ENCODE measurements at places on chromosomes 16 and 17.

- no peak for DNase-seq
These were observed 24.0 kb downstream of the PIK3R5 start for GRCh38 chr17:8941520-8941919.

- no peak for DNase-seq
These were observed 198.4 kb upstream of the SOX9 start for GRCh38 chr17:71922439-71922838.

DNA sequence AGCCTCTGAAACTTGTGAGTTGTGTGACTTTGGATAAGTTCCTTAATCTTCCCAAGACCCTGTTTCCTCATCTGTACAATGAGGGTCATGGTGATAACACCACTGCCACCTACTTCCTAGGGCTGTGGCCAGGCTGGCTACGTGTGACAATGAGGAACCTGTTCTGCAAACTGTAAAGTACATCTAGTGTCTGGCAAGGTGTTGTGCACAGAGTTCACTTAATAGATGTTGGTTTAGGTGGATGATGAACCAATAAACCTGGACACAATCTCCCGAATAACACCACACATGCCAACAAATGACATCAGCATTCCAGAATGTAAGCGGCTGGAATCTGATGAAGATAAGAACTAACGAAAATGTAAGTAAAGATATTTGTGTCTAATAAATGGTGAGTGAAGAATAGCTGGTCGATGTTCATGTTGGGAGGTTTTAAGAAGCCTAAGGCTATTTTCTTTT lies 82.3 kb downstream of the MARCHF10 start:
- DNase-seq = no peak

DNA sequence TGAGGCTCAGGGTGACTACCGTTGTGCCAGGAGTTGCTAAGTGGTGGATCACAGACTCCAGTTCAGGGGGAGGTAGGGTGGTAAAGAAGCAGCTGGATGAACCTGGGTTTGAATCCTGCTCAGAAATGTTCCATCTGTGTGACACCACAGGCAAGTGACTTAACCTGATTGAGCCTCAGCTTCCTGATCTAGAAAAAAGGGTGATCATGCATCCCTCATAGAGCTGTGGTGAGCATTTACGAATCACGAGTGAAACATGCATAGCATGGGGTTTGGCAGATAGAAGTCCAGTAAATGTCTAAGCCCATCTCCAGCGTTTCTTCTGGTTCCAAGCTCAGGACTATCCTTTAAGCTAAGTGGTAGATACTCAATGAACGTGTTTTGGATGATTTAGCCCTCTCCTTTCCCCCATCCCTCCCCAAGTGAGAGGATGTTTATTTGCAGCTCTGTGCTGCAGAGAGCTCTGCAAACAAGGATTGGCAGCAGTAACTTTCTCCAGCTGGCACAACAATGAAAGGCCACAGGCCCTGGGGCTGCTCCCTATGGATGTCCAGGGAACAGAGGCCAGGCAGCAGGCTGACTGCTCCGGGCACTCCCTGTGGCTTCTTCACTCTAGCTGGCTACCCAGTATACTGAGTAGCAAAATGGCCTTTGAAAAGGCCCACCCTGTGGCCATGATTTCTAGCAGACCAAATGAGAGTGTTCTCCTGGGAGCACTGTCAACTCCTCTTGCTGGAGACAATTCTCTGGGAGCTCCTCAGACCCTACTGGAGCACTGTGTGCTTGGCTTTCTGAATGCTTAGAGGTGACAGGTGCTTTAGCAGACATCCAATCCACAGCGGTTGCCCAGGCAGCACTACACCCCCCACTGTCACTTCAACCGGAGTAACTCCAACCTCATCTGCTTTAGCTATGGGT lies 21.3 kb downstream of the CA4 start:
- peak; percentile 36 for DNase-seq

DNA sequence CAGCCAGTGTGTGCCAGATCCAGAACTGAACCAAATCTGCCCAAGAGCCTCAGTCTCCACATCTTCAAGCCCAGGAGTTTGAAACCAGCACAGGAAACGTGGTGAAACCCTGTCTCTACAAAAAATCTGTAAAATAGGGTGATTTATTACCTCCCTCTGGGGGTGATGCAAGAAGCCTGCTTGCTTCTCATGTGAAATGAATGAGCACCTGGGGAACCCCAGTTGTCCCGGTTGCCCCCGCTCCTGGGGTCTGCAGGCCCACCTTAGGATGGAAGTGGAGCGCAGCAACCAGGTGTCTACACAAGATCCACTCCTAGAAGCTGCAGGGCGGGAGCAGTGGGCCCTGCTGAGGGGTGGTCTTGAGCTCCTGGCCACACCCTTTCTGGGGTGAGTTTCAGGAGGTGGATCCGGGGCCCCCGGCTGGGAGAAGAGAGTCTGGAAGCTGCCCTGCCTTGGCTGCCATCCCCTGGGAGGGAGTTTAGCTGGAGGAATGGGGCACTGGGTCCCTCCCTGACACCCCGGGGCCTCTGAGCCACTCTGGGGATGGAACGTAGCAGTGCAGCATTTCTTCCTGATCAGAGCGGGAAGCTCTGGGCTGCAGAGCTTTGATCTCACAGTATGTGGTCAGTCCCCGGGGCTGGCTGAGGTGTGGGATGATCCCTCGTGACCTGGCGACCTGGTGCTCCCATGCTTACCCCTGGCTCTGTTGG lies 117.8 kb downstream of the RAB11FIP4 start:
- no peak for DNase-seq

- DNase-seq = no peak
These were observed 616 bp downstream of the PECAM1 start for GRCh38 chr17:64390044-64390443.

- DNase-seq = no peak
These were observed 76.7 kb upstream of the ALOX12 start for GRCh38 chr17:6919158-6919557.

GRCh38 chr17:76884995-76885893 lies 17.0 kb downstream of the MGAT5B start:
- no peak for DNase-seq

- no peak for DNase-seq
These were observed 6.9 kb upstream of the TEX2 start for GRCh38 chr17:64269687-64270649.

- peak; percentile 16 for DNase-seq
These were observed 407.3 kb downstream of the XYLT1 start for GRCh38 chr16:17063201-17064139.

- no peak for DNase-seq
These were observed 63.7 kb upstream of the SIAH1 start for GRCh38 chr16:48448841-48449481.

GRCh38 chr16:88940862-88941817 lies 35.9 kb downstream of the CBFA2T3 start:
- no peak for DNase-seq

- DNase-seq = no peak
These were observed 14.8 kb downstream of the TLE7 start for GRCh38 chr16:71426880-71427615.

- peak; percentile 69 for DNase-seq
These were observed at the start of gene SPNS2 for GRCh38 chr17:4498461-4499397. Gene SPNS2 (plus strand): TSS chr17:4498881. CDS start chr17:4499048, 167 bp downstream.

DNA sequence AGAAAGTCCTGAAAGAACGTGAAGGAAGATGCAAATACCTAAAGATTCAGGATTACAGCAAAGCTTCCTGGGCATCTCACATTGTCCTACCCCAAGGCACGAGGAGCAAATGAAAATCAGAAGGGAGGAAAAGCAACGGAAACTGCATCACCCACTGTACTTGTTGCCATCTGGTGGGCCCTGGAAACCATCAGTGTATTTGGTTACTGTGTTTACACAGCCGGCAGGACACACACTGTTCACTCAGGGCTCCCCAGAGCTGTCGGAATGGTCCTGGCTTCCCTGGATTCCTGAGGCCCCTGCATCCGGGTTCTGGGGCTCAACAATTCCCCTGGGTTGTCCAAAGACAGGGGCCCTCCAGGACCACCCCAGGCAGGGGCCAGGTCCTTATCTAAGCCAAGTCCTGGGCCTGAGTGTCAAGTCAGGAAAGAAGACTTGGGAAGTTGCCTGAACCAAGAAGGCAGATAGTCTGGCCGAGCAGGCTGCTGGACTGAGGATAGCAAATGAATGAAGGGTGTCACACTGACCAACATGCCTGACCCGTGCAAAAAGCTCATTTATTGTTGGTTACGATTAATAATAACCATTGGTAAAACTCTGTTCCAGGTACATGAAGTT lies 52.8 kb downstream of the SOX9 start:
- no peak for DNase-seq

DNA sequence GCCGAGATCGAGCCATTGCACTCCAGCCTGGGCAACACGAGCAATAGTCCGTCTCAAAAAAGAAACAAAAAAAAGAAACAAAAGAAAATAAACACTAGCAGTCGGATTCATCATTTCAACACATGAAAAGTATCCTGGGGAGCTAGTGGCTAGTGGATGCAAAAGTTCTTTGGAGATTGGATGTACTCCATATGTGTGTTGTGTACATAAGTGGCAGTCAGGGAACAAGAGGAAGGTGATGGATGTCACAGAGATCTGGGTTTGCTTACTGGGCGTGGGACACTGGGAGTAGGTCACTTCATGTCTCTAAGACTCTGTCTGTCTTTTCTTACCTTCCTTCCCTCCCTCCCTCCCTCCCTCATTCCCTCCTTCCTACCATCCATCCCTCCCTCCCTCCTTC lies 35.4 kb downstream of the MRC2 start:
- no peak for DNase-seq

- DNase-seq = no peak
These were observed 863 bp downstream of the CASKIN1 start for GRCh38 chr16:2195322-2196161.

DNA sequence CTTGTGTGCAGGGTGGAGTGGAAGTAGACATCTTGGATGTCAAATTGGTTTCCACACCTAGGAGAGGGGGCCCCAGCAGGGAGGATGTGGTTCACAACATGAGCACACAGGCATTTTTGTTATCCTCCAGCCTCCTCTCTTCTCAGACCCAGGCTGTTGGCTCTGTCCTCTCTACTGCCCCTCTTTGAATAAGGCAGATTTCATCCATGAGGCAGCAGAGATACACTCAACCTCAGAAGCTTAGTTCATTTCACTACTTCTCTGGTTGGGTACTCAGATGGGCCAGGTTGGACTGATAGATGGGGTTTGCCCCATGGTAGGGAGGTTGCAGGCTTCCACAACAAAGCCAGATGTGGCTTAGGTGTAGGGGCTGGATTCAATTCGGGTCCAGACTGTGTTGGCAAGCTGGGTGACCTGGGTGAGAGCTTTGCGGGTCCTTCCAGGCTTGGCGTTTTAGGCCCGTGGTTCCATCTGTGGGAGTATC lies 22.2 kb upstream of the NFATC3 start:
- DNase-seq = no peak

DNA sequence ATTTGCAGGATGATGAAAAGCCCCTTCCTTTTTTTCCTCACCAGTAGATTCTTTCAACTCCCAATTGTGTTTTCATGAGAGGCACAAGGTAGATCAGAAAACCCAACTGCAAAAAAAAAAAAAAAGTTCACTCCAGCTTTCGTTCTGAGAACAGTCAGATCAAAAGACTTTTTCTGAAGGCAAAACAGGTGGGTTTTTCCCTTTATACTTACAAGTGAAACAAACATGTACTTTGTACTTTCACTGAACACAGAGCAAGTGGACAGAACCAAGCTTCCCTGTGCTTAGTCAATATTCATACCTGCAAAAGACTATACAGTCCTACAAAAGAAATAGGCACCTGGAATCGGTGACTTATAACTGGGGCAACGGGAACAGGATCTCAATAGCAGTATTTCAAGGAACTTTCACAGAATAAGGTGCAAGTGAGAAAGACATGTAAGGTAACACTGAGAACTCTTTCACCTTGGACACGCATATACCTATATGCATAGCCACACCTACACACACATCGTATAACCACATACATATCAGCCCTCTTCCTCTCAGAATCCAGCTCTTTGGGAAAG lies 54.1 kb downstream of the TOX3 start:
- DNase-seq = no peak

DNA sequence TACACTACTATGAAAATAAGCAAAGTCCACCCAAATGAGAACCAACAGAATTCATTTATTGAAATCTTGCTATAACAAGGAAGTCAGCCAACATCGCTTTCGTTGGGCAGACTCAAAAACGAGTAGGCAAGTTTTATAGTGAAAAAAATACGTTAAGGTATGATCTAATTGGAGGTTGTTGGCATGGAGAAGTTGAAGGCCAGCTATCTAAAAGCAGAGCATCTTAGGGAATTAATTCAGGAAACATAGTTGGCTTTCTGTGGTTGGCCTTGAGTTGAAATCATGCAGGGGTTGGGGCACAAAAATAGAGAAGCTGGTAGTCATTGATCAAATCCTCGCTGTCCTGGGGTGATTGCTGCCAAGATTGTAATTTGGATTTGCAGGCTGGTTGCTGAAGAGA lies 118.3 kb downstream of the PPM1E start:
- DNase-seq = no peak

- no peak for DNase-seq
These were observed 142.9 kb downstream of the C16orf78 start for GRCh38 chr16:49516382-49517036.

- DNase-seq = no peak
These were observed 664 bp downstream of the HBQ1 start for GRCh38 chr16:180681-181564.

DNA sequence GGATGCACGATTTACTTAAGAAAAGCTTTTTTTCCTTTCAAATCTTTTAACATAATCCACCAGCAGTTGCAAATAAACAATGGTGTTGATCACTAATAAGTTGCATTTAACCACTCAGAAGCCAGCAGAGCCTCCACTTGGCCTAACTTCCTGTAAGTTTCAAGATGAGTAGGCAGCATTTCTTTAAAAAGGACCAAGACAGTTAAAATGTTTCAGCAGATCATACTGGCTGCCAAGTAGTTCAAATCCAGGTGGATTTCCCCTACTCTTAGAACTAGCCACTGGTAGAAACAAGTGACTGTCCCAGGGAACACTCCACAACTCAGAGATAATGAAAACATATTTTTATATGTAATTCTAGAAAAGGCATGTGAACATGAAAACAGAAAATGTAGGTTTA lies 17.0 kb upstream of the RFFL start:
- no peak for DNase-seq

- no peak for DNase-seq
These were observed 327.7 kb downstream of the BCAS3 start for GRCh38 chr17:61005358-61005757.

Data from occipital lobe (tissue), 3 donors.